EL (cell line): ENCODE measurements at places on chromosomes 4 and X.

GRCh38 chrX:42269186-42269585 lies 345.8 kb upstream of the CASK start:
- DNase-seq: peak; percentile 13

DNA sequence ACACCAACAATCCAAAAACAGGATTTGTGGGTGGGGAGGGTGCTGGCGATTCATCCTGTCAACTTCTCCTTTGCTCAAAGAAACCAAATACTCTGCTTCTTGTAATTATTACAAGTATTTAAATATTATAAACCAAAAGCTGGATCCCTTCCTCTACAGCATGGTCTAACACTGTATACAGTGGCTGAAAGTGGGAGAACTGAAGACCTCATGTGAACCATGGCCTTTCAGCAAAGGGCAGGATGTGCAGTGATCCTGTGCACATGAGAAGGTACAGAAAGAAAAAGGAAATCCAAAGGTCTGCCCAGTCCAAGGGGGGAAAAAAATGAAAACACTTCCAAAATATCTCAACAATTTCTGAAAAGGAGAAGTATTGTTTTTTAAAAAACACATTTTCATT lies 5.3 kb upstream of the CXorf38 start:
- no peak for DNase-seq

- no peak for DNase-seq
These were observed 15.8 kb upstream of the UBE2K start for GRCh38 chr4:39682138-39682537.

GRCh38 chr4:105277702-105278101 lies 131.0 kb downstream of the TET2 start:
- no peak for DNase-seq
